ENCODE measurements at places on chromosomes 6 and 20. TPM values are rescaled to one million over a fixed set of nuclear protein-coding genes. Genes with fewer than 3 reads are reported as not detected.

CUTA gene
- polyA plus RNA-seq = 298 TPM

C6orf15 gene
- not detected for polyA plus RNA-seq

RAET1L gene
- polyA plus RNA-seq = not detected

EYA4 gene
- 30.9 TPM for polyA plus RNA-seq

FLRT3 gene
- polyA plus RNA-seq = 2.2 TPM

NR2E1 gene
- not detected for polyA plus RNA-seq

DZANK1 gene
- polyA plus RNA-seq = 1.8 TPM

DYNLT2 gene
- 0.64 TPM for polyA plus RNA-seq

CNKSR3 gene
- polyA plus RNA-seq = 10.1 TPM

IL17F gene
- polyA plus RNA-seq = not detected

RBM24 gene
- polyA plus RNA-seq = 9.1 TPM

MYB gene
- polyA plus RNA-seq = 0.09 TPM

OR12D3 gene
- not detected for polyA plus RNA-seq

DTNBP1 gene
- 15.2 TPM for polyA plus RNA-seq

SAMD5 gene
- 3.1 TPM for polyA plus RNA-seq

LY6G5C gene
- polyA plus RNA-seq = 2.7 TPM

WFDC6 gene
- not detected for polyA plus RNA-seq

LPA gene
- not detected for polyA plus RNA-seq

GABRR1 gene
- not detected for polyA plus RNA-seq

FOXF2 gene
- polyA plus RNA-seq = 17.3 TPM

PRDM13 gene
- polyA plus RNA-seq = not detected

RNF39 gene
- not detected for polyA plus RNA-seq

FOXP4 gene
- polyA plus RNA-seq = 1.9 TPM

ENPP3 gene
- polyA plus RNA-seq = 0.14 TPM

TMEM14A gene
- polyA plus RNA-seq = 33.4 TPM

WFDC12 gene
- polyA plus RNA-seq = not detected

XKR7 gene
- polyA plus RNA-seq = not detected

TXLNB gene
- polyA plus RNA-seq = 0.88 TPM

PTCHD4 gene
- polyA plus RNA-seq = 2.3 TPM

MUC21 gene
- not detected for polyA plus RNA-seq

HLA-G gene
- not detected for polyA plus RNA-seq

MYLK4 gene
- 0.22 TPM for polyA plus RNA-seq

FILIP1 gene
- polyA plus RNA-seq = 0.12 TPM

SUMO4 gene
- polyA plus RNA-seq = not detected

BCAS1 gene
- polyA plus RNA-seq = not detected

TMEM170B gene
- 0.22 TPM for polyA plus RNA-seq

DBNDD2 gene
- 12.8 TPM for polyA plus RNA-seq

PRRT1 gene
- 0.27 TPM for polyA plus RNA-seq

OR2B6 gene
- 0.09 TPM for polyA plus RNA-seq

HLA-DOA gene
- polyA plus RNA-seq = not detected

PBOV1 gene
- polyA plus RNA-seq = not detected

SRSF12 gene
- 0.04 TPM for polyA plus RNA-seq

ANGPT4 gene
- not detected for polyA plus RNA-seq

All from AG04450 (cell line).